Right lung (tissue), 10 donors: ENCODE measurements at places on chromosomes 5 and 9. TPM values are rescaled to one million over a fixed set of nuclear protein-coding genes. Genes with fewer than 3 reads are reported as not detected.

- no peak for DNase-seq
Observed at GRCh38 chr9:94577571-94577970, 16.1 kb downstream of the FBP2 start.

DNA sequence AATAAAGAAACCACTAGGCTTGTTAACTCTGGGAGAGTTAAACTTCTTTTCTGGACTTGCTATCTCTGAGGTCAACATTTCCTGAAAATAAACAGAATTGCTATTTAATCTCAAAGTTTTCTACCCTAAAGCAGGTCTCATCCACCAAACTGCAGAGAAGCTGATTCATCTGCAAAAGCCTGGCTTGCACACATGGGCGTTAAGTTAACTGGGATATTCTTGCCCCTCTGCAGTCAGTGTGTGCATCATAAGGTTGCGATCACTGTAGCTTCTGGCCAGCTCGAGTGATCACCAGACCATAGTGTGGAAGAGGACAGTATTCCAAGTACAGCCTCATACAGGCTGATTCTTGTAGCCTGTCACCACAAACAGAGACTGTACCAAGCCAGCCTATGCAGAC is 99.2 kb downstream of the SPOCK1 start:
- DNase-seq, result no peak

DNA sequence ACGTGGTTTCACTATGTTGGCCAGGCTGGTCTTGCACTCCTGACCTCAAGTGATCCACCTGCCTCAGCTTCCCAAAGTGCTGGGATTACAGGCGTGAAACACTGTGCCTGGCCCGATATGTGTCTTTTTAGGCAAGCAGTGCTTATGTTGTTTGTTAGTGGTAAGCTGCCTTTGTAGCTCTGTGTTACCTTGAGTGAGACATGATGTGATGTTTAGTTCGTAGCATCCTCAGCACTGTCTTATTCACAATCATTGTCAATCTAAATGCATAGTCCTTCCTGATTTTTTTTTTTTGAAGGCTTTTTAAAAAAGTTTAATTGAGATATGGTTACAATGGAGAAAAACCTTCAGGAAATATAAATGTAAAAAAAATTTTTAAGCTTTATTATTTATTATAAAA is 45.5 kb downstream of the EXOSC2 start:
- no peak for DNase-seq

DNA sequence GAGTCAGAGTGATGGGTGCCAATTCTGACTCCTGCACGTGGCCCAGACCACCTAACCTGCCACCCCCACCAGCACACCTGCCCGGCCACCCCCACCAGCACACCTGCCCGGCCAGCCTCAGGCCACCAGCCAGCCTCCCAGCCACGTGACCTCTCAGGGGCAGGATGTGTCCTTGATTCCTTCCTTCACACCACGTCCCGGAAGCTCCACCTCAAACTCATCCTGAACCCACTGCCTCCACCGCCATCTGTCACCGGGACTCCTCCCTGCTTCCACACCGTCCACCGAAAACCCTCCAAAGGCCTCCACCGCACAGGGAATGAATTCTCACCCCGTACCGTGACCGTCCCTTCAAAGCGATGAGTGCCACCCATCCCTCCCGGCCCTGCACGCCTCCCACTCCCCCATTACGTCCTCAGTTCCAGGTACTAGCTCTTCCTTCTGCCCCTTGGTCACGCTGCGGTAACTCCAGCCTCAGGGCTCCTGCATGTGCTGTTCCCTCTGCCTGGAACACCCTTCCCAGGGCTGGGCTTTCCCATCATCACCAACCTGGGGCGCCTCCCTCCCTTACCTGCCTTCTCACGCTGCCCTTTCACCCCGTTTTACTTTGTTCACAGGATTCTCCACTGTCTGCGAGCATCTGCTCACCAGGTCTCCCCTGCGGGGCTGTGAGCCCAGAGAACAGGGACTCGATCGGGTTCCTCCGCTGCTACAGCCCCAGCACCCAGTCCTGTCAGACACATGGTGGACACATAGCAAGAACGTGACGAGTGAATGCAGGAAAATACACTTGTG is 82.9 kb downstream of the ADAMTS2 start:
- no peak for DNase-seq

GARIN3 gene
- not detected for polyA plus RNA-seq

GFI1B gene
- 1.3 TPM for polyA plus RNA-seq

ATP10B gene
- polyA plus RNA-seq, result 0.57 TPM

ANKRD20A1 gene
- 0.61 TPM for polyA plus RNA-seq

NRARP gene
- polyA plus RNA-seq, result 9.2 TPM

POU5F2 gene
- not detected for polyA plus RNA-seq

NME5 gene
- polyA plus RNA-seq, result 11.5 TPM
